KBM-7 (cell line): ENCODE measurements at places on chromosomes 3 and 15.
A peak's percentile ranks its signal among the peaks of the same experiment; 100 is the strongest.

GRCh38 chr3:41424543-41425300, 225.4 kb downstream of the CTNNB1 start:
- DNase-seq = no peak

GRCh38 chr15:88061452-88061851, 195.1 kb downstream of the NTRK3 start:
- no peak for DNase-seq

GRCh38 chr3:196708467-196708866, 3.6 kb downstream of the CEP19 start:
- no peak for DNase-seq

- DNase-seq = no peak
Measured at GRCh38 chr3:37510755-37511154, 336.4 kb upstream of the LRRFIP2 start.

DNA sequence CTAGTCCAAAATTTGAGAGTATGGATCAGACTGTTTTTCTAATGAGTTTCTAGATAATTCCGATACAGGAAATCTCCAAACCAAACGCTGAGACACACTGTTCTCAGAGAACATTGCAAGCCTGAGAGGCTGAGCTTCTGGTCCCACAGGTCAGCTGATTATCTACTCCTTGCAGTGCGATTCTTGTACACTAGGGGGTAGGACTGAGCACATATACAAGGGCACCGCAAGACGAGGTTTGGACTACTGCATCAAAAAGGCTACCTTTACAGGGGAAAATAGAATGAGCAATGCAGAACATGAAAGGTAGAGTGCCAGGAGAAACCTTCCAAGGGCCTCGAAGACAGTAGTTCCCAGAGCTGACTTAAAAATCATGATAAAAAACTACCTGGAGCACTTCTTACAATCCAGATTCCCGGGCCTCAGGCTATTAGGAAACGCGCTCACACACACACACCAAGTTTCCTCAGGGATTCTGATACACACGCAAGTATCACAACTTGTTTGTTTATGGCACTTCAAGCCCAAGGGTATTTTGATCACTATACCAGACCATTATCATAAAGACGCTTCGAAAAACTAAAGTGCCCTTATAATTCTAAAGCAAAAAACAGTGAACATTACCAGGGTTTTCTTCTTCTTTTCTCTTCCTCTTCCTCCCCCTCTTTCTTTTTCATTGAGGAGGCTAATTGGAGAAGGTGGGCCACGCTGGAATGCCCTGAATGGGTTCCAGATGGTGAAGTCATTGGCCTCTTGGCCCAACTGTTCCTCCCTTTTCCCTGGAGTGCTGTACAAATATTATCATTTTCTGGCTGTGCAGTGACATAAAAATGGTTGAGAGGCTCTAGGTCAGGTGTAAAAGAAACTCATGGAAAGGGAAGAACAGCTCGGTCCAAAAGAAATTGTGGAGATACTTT, 61.8 kb downstream of the SLC12A8 start:
- peak; percentile 74 for DNase-seq

DNA sequence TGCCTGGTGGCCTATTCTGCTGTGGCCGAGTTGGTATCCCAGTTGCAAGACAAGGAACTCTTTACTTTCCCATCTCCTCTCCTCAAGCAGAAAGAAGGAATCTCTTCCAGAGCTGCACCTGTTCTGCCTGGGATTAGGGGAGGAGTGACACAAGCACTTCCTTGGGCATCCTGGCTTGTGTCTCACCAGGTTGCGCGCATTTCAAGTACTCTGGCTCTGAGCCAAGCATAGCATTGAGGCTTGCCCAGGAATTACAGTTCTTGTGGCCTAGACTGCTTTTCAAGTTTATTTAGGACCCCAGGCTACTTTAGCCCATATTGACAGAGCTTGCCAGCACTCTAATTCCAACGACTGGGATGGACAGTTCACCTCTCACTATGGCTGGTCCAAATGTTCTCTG, 150.5 kb downstream of the RSRC1 start:
- no peak for DNase-seq

GRCh38 chr3:50356553-50356952, 2.8 kb downstream of the TMEM115 start:
- peak; percentile 53 for DNase-seq

DNA sequence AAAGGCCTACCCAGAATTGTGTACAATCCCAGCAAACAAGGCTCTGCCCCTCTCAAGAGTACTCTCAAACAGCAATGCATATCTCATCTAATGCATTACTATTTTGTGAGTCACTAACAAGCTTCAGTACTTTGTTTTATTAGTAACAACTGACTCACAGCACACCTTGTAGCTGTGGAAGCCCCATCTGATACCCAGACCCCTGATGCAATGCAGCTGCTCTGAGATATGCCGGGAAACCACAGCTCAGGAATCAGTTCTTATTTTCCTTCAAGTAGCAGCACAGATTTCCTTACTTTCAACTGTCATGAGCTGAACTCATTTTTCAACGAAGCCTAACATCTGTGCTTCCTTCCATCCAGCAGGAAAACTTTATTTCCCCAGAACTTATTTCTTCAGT, 37.8 kb downstream of the CCNL1 start:
- DNase-seq = no peak

GRCh38 chr3:152192050-152192449, 76.7 kb upstream of the MBNL1 start:
- DNase-seq = no peak

- DNase-seq = peak; percentile 64
Measured at GRCh38 chr15:89776274-89777072, at the start of gene MESP2. Gene MESP2 (plus strand): TSS chr15:89776332. CDS start chr15:89776358, 26 bp downstream.

DNA sequence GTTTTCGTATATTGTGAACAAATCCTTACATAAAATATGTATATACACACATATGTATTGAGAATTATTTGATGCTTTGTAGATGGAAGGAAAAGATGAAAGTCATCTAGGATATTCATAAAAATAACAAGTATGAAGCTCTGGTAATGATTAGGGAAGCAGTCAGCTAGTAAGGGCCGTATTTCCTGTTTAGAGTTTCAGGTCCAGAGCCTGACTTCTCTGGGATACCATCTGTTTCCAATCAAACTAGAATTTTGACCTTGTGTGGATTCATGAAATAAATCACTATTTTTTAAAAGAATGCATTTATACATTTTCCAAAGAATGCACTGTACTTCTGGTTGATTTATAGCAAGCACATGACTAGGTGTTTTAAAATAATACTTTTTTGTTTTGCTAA, 156.1 kb upstream of the CGNL1 start:
- DNase-seq = no peak
